Stimulated activated CD8-positive, alpha-beta memory T cell treated with anti-CD3 and anti-CD28 coated beads, Interleukin-4, amount 100 ng/mL, for 1 hour (primary cell): ENCODE measurements at places on chromosomes 5 and 9.
A peak's percentile ranks its signal among the peaks of the same experiment; 100 is the strongest.

DNA sequence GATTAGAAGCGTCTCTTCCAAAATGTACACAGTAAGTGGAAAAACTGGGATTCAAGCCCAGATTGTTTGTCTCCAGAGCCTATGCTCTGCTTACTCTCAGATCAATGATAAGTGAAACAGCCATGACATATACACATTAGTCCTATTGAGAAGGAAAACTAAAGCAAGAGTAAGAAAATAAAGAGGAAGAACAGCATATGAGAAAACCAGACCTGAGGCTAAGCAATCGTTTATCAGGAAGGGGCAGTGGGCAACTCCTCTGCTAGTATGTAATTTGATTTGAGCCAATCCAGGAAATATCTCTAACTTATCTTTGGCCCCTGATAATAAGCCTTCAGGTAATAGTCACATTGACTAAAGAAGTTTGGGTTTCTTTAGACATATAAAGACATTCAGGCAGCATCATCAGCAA is 789.9 kb upstream of the C9orf72 start:
- no peak for DNase-seq

- DNase-seq = no peak
Measured at GRCh38 chr9:115162946-115163345, 45.0 kb upstream of the TNC start.

DNA sequence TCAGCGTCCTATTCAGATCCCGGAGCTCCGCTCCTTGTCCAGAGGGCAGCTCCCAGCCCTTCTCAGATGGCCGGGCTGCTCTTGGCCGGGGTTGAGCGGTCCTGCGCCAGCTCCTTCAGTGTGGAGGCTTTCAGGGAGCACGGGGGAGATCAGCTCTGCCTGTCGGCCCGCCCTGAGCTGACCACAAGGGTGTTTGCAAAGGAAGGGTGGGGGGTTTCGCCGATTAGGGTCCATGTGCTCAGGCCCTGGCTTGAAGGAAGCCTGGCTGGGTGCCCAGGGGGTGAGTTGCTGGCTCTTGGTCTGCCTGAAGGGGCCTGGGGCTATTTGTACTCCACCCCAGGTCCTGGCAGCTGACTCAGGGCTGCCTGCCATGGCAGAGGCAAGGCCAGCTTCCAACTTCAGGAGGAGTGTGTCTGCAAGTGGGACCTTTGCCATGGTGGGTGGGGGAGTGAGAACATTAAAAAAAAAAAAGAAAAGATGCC is 250.1 kb upstream of the KLF4 start:
- DNase-seq = no peak

- peak; percentile 40 for DNase-seq
Measured at GRCh38 chr5:91311697-91312501, 71.2 kb downstream of the ARRDC3 start.

GRCh38 chr5:1769752-1770442 is 29.7 kb downstream of the MRPL36 start:
- no peak for DNase-seq

DNA sequence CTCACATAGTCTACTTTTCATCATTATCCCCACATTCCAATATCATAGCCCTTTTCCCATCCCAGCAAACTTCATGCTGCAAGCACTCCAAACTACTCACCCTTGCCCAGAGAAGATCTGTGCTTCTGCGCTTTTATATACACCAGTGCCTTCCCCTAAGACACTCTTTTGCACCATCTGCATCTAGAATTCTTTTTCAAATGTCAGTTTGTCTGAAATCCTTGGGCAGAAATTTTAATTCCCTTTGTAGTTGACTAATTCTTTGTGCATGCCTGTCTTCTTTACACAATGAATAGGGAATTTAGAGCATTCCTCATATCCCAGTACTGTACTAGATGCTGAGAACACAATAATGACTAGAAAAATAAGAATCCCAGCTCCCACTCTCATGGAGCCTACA is 298.9 kb downstream of the KCNN2 start:
- DNase-seq = no peak

- no peak for DNase-seq
Measured at GRCh38 chr5:84382363-84383295, 2.1 kb downstream of the EDIL3 start.

DNA sequence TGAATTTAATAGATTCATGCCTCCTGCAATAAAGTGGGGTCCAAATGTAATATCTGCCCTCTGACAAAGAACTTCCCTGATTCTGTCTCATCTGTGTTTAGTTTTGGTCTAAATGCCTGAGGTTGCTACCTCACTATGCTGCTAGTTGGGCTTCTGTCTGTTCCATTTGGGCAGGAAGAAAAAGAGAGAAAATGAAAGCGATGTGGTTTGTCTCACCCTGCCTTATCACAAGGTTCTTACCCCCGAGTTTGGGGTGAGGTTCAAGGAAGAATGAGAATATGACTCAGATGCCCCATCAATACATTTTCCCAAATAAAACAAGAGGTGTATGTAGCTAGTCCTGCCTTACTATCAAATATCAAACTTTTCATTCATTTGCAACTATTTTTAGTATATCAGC is 132.1 kb upstream of the MTAP start:
- DNase-seq = no peak

- DNase-seq = no peak
Measured at GRCh38 chr5:15026011-15026893, 154.7 kb upstream of the ANKH start.
